ENCODE measurements at places on chromosomes 13 and 19. TPM values are rescaled to one million over a fixed set of nuclear protein-coding genes. Genes with fewer than 3 reads are reported as not detected.

The IQCN gene
- 0.54 TPM for total RNA-seq

The NDUFB7 gene
- 223 TPM for total RNA-seq

The TMIGD2 gene
- 0.16 TPM for total RNA-seq

The KLK15 gene
- not detected for total RNA-seq

The ZNF296 gene
- 21.3 TPM for total RNA-seq

The FSD1 gene
- total RNA-seq, result 4.3 TPM

The MTUS2 gene
- total RNA-seq, result not detected

The NOTCH3 gene
- total RNA-seq, result 0.37 TPM

The ABHD8 gene
- total RNA-seq, result 10.0 TPM

The CLIP3 gene
- total RNA-seq, result 0.69 TPM
